HCEC 1CT (cell line): ENCODE measurements at places on chromosomes 7 and 10.

DNA sequence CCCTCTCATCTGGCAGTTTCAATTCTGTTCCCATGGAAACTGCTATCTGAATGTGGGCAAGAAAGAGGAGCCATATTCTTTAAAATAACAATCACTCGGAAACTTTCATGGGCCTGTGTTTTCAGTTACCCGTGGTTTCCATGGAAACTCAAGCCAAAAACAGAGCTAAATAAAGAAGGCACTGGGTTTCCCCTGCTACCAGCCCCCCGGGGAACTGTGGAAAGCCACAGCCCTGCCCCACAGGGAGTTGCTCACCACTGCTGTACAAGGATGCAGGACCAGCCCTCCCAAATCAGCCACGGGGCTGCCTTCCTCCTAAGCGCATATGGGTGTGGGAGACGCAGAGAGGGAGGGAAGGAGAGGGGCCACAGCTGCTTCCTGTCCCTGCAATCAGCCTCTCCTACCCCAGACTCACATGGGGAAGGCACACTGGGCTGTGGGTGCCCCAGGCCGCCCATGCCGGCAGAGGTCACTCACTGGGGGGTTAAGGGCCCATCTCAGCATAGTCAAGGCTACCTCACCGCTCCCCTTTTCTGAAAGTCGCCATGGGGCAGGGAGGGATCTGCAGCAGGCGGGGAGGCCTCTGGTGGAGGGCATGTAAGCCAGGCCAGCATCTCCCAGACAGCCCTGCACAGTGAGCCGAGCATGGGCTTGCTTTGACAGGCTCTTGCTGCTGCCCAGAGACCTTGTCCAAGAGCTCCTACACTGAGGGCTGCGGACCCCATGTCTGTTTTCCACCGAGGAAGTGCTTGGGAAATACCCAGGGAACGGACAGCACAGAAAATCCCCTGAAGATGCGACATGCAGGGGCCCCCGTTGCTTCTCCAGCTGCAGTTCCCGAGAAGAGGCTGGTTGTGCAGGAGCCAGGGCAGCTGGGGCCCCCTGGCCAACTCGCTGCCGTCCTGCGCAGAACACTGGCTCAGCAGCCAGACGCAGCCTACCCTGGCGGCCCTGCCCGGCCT is 157.3 kb upstream of the PPP2R2D start:
- no peak for DNase-seq

DNA sequence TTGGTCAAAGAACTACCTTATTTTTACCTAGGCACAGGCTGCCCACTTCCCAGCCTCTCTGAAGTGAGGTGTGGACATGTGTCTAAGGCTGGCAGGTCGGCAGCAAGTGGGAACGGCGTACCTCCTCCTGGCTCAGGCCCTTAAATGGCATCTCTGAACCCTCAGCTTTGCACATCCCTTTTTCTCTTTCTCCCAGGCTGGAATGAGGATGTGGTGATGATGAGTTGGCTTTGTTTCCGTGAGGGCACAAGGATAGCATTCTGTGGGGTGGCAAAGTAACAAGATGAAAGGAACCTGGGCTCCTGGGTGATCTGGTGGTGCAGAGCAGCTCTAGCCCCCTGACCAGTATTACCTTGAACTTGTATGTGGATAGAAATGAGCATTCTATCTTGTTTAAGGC is 196.8 kb downstream of the REEP3 start:
- no peak for DNase-seq

DNA sequence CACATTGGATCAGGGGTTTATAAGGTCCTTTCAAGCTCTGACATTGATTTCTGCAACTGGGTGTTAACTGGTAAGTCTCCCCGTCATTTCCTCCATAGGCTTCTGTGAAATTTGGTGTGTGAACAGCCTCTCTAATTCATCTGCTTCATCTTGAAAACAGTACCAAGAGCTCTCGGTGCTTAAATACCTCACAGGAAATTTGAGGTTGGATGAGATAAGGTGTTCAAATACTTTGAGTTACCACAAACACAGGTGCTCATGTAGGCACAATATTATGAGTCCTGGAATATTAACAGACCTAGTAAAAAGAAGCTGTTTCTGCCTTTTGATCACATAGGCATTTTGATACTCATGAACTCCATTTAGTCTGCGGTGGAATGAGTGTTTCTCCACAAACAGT is 85.2 kb downstream of the RTKN2 start:
- DNase-seq, result no peak

GRCh38 chr7:70787771-70788170 is 344.2 kb upstream of the GALNT17 start:
- DNase-seq, result no peak

- no peak for DNase-seq
These were observed 100.7 kb upstream of the CSTF2T start for GRCh38 chr10:51800121-51800520.

DNA sequence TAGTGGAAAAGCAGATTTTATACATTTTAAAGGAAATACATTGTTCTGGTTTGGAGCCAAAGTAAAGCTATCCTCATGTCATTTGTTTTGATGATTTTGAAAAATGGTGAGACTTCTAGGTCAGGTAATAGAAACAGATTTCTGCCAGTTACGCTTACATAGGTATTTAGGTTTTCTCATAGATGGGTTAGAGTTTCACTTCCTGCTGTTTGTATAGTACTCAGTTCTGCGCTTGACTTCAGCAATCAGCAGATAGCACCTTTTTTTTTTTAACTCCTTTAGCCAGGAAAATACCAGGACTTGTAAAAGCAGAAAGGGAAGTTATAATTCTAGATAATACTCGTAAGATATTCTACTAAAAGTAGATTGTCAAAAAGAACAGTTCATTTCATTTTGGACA is 209.8 kb upstream of the POM121L12 start:
- no peak for DNase-seq

GRCh38 chr10:10128387-10128786 is 889.3 kb upstream of the CELF2 start:
- DNase-seq, result peak; percentile 7

- no peak for DNase-seq
These were observed 17.3 kb downstream of the CAMK2B start for GRCh38 chr7:44307905-44308595.

DNA sequence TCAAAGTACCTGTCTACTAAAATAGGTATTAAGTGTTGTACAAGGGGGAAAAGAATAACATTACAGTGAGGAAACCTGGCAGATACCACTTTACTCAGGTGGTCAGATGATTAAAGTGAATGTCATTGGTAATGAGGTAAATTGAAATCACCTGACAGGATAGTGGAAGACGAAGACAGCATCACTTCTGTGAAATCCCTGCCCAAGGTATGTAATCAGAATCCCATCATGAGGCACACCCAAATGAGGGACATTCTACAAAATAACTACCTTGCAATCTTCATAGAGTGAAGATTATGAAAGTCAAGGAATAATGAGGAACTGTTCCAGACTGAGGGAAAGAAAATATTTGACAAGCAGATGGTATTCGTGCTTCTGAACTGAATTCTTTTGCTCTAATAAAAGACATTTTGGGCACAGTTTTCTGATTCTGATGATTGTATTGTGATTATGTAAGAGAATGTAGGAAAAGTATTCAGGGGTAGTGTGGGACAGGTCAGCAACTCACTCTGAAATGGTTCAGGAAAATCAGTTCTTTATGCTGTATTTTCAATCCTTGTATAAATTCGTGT is 33.3 kb upstream of the ARMS2 start:
- DNase-seq, result no peak

DNA sequence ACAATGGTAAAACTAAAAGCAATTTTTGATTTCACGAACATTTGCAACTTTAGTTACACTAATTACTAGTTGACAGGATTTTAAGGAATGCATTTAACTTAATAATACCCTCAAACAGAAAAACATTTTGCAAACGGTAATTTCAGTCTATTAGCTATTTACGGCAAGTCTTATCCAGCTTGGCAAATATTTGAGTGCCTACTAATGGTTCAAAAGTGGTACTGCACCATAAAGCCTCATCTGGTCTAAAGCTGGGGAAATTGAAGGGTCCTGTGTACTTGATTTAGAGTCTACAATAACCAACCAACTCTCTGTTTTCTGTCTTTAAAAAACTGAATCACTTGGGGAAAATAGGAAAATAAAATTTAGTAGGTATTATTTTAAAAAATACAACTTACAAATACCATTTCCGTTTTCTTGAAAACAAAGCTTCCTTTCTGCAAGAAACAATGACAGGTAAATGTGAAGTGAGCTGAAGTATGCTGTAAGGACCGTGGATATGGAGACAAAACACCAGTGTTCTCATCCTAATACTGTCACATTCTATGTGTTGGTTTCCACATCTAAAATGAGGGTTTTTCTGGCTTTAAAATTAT is 142.3 kb downstream of the VPS50 start:
- DNase-seq, result peak; percentile 60

GRCh38 chr10:36533316-36533715 is 592.1 kb upstream of the ANKRD30A start:
- DNase-seq, result no peak

DNA sequence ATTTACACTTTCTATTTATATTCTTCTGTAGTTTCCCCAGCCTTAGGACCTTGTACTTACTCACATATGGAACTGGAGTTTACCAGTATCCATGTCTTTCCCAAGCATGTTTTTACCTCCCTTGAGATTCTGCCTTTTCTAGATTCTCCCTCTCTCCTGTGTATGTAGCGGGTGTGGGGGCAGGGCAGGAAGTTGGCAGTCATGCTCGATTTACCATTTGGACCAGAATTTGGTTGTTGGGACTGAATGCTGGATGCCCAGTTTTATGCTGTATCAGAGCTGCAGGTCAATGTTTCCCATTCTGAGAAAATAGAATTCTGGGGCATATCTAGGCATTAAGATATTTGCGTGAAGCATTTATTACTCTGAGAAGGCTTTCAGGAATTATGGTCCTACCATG is 14.2 kb downstream of the INPP5F start:
- no peak for DNase-seq

GRCh38 chr10:13420532-13421307 is 72.6 kb upstream of the SEPHS1 start:
- no peak for DNase-seq

DNA sequence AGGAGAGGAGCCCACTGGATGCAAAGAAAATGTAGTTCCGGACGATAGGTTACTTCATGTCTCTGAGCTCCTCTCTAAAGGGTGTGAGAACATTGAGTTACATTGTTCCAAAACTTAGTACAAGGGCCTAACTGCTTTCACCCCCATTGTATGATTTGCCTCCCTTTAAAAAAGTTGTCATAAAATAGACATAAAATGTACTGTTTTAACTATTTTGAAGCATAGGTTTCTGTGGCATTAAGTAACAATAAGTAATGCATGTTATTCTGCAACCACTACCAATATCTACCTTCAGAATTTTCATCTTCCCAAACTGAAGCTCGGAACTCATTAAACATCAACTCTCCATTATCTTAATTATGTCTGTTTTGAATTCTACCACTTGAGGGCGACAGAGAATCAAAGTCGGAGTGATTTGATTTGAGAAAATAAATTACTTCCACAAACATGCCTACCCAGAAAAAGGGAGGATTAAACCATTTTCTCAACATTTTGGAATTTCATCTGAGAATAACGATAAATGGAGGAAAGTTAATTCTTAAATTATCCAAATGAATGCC is 2.7 kb downstream of the IGFBP1 start:
- peak; percentile 29 for DNase-seq

DNA sequence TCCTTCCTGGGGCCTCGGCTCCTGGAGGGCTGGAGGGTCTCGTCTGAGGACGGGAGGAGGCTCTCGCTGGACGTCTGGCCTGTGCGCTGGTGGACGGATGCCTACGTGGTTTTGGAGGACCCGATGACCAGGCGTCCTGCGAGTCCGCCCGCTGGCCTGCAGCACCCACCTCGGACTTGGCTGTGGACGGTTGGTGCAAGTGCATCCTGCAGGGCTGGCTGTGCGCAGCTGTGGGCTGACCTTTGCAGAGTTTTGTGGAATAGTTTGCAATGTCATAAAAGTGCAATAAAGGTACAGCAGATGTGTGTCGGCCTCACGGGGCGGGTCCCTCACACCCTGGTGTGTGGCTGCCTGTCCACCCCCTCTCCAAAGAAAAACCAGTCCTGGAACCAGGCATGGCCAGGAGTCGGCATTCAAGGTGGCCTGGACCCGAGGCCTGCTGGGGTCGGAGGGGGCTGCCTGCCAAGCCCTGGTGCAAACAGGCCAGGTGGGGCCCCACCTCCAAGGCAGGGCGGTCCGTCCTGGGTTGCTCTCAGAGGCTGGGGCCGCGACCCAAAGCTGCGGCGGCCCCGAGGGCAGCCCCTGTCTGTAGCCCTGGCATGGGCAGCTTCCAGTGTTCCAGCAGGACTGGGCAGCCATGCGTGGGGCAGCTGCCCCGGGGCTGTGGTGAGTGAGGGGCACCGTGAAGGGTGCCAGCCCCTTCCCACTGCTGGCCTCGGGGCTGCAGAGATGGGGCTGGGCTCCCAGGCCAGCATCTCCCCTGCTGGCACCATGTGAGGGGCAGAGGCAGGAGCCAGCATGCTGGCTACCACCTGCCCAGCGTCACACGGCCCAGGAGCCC is 29.3 kb upstream of the FOXL3 start:
- DNase-seq, result no peak

GRCh38 chr10:133362846-133363245 is 5.0 kb upstream of the FUOM start:
- DNase-seq, result no peak

GRCh38 chr7:94999069-94999351 is 91.6 kb downstream of the PPP1R9A start:
- no peak for DNase-seq

DNA sequence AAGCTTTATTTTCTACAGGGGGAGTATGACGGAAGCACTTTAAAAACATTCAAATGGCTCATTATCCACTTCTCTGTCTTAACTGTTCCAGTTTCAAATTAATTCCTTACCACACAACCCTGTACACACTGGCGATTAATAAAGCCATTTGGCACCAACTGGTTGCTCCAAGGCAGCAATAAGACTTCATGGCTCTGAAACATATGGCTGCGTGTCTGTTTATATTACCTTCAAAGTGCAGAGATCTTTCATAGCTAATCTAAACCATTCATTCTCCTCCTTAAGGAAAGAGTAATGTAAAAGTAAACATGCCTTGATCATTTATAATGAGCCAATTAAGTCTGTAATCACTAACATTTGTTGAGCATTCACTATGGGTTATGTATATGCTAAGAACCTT is 325.7 kb downstream of the PARD3 start:
- DNase-seq, result no peak

- DNase-seq, result no peak
These were observed 26.5 kb downstream of the NDUFB2 start for GRCh38 chr7:140723006-140723405.

GRCh38 chr10:85995791-85996190 is 370.8 kb downstream of the GRID1 start:
- DNase-seq, result no peak

DNA sequence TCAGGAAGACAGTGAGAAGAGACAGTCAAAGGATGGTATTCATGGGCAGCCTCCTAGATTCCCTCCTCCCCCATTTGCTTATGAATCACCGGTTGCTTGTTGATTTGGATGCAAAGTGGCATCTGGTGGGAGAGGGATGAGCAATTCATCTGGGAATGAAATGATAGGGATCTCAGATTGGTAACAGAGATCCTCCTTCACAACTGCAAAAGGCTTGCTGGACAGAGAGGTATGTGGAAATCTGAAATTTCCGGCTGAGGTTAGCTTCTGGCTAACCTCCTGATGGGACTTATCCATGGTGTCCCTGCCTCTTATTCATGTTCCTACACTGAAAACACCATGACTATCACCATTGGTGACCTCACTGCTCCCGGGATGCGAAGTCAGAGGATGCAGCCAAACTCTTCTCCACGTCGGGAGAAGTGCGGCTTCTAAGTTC is 48.4 kb upstream of the PODXL start:
- peak; percentile 74 for DNase-seq

GRCh38 chr10:117550076-117550475 is 7.5 kb downstream of the EMX2 start:
- no peak for DNase-seq
